Stimulated activated CD4-positive, alpha-beta T cell treated with anti-CD3 and anti-CD28 coated beads, Interleukin-1b, Interleukin-23, amount 100 ng/mL, for 4 hours (primary cell): ENCODE measurements at places on chromosomes 11 and 22.

GRCh38 chr11:115326526-115326925, 177.7 kb downstream of the CADM1 start:
- DNase-seq, result no peak

GRCh38 chr22:32619614-32620426, 145.2 kb downstream of the FBXO7 start:
- DNase-seq, result no peak

- DNase-seq, result no peak
These were observed 13.1 kb downstream of the USH1C start for GRCh38 chr11:17531071-17531600.

GRCh38 chr11:111452146-111452545, 60.0 kb downstream of the BTG4 start:
- no peak for DNase-seq

- DNase-seq, result no peak
These were observed 7.6 kb downstream of the CELF1 start for GRCh38 chr11:47545298-47545697.

- DNase-seq, result no peak
These were observed 154.9 kb upstream of the MPPED2 start for GRCh38 chr11:30741039-30741550.

DNA sequence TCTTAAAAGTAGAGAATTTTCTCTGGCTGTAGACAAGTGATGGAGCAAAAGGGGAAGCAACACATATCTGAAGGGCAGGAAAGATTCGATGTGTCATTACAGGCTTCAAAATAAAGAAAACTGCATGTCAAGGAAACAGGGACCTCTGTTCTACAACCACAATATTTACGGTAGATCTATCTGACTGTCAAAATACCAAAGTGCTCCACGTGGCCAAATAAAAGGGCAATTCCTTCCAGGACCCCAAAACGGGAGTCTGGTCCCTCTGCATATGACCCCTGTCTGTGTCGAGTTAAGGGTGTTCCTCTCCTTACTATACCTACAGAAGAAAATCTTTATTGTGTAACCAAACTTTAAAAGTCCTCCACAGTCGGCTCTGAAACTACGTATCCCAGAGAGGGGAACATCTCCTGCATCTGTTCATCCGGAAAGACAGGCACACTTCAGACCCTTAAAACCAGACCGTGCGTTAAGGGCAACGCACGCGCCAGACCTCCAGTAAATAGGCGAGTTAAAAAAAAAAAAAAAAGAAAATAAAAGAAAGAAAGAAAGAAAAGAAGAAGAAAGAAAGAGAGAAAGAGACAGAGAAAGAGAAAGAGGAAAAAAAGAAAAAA, 756 bp downstream of the CLNS1A start:
- DNase-seq, result no peak

- no peak for DNase-seq
These were observed 54.6 kb downstream of the KCNA4 start for GRCh38 chr11:29962243-29962642.

GRCh38 chr11:134565343-134565891, 153.4 kb upstream of the B3GAT1 start:
- DNase-seq, result no peak

DNA sequence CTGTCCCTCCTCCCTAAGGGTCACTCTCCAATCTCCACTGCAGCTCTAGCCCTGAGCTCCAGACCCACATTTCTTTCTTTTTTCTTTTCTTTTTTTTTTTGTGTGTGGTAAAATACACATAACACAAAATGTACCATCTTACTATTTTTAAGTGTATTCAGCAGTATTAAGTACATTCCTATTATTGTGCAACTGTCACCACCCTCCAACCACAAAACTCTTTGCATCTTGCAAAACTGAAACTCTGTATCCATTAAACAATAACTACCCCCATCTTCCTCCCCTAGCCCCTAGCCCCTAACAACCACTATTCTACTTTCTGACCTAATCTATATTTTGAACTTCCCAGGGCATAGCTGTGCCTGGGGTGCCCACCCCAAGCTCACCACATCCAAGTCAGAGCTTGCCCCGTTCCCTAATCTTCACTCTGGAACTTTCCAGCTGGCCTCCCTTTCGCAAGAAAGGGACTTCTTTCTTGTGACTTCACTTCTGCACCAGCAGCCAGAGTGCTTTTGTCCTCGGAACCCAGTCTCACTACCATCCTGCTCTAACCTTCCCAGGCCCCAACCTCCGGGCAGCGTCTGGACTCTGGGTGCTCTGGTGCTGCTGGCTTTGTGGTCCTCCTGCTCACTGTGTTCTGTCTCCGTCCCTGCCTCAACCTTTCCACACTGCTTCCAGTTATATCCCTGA, 30.7 kb downstream of the PARVG start:
- no peak for DNase-seq

DNA sequence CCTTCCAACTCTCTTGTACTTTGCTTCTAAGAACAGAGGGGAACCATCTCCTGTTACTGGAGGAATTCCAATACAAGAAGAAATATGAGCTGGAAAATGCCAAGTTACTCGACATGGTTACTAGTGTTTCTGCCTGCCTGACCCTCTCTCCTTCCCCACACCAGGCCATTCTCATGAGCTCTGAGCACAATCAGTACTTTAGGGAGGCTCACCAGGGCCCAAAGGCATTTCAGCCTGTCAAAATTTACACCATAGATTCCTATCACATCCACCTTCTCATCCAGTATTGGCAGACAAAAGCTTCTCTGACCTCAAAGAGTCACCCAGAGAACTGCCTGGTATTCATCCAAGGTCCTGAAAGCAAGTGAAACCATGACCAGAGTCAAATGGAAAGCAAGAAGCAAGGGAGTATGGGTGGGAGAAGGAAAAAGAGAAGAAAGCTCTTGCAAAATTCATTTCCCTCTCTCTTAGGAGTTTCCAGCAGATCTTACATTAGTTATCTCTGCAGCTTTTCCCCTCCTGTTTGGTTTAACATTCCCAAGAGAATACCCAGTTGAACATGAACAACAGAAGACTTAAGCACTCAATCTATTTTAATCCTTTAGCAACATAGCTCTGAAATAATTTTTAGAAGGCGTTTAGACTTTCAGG, 58.7 kb upstream of the NCAM1 start:
- no peak for DNase-seq

DNA sequence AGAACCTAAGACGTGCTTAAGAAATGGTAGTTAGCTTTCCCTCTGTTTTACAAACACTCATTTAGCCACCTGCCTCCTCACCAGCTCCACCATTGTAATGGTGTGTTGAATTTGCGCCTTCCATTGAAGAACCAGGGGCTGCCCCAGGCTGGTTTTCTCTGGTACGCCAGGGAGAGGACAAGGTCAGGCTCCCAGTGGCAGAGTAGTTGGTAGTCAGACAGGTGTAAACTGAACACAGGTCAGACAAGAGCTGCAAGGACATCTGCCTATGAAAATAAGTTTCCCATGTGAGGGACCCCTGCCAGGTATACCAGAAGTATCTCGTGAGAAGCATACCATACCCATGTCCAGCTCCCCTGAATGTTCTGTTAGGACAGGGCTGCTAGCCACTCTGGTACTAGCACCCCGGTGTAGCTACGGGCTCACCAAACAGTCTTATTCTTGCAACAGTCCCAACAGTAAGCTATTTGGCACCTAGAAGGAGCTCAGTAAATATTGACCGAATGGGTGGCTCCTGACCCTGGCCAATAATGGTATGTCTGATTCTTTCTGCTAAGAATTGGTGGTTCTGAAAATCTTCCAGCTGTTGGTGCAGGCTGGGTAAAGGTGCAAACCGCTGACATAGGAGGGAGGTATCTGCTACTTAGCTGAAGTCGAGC, 359.0 kb downstream of the LARGE1 start:
- no peak for DNase-seq

GRCh38 chr11:35623621-35624168, 5.4 kb downstream of the FJX1 start:
- DNase-seq, result no peak

GRCh38 chr11:38577769-38578168, 1979.7 kb upstream of the RAG2 start:
- DNase-seq, result no peak
